Muscle of back (tissue), 13 donors: ENCODE measurements at places on chromosomes 11 and 22.

DNA sequence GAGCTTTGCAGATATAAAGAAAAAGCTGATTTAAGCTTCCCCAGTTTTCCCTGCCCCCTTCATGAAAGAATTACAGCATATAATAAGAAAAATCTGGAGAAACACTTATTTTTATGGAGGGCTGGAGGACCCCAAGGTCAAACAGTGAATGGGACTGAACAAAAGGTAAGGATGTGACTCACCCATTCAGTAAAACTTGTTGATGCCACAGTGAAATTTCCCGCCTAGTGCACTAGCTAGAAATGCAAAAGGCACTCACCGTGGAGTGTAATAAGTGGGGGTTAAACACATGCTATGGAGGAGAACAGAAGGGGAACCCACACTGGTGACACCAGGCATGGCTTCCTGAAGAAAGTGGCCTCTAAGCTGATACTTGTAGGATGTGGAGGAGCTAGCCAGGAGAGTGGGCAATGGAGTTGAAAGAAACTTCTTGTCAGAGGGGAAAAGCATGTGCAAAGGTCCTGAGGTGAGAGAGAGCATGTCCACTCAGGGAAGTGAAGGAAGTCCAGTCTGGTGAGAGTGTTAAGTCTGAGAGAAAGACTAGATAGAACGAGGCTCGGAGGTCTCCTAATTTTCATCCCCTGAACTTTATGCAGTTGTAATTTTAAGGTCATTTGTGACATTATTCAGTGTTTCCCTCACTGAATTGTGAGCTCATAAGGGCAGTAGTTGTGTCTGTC is 77.1 kb downstream of the MIAT start:
- no peak for DNase-seq

GRCh38 chr11:47051217-47051616 is 114.7 kb downstream of the CSTPP1 start:
- peak; percentile 86 for DNase-seq

GRCh38 chr11:67262731-67263675 is 3.3 kb upstream of the GRK2 start:
- peak; percentile 87 for DNase-seq

- DNase-seq, result no peak
Measured at GRCh38 chr22:38653741-38654140, 2.5 kb downstream of the FAM227A start.

DNA sequence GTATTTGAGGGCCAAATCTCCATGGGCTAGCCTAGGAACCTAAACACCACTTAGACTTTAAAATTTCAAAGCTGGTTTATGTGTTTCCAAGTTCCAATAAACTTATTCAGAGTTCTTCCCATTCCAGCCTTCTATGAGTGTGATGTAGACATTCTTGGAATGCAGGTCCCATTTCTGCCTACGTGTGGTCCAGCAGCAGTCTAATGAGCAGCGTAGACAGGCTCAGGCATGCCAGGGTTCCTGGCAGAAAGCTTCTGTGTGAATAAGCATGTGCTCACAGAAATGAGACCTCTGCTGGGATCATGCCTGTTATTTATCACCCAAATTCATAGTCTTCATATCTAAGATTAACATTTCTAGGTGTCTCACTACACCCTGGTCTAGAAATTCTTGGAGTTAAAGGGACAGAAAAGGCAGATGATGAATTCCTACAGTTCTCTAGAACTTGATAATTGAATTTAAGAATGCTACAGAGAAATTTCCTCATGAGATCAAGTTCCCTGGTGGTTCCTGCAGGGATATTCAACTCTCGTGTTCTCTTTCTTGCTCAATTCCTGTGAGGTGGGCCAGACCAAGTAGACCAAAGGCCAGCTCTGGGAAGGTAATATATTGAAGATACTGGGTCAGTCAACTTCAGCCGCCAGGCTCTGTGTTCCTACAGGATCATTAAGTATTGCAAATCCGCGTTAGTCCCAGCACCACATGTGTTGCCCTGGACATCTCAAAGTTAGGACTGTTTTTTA is 17.6 kb downstream of the RNF185 start:
- DNase-seq, result no peak

DNA sequence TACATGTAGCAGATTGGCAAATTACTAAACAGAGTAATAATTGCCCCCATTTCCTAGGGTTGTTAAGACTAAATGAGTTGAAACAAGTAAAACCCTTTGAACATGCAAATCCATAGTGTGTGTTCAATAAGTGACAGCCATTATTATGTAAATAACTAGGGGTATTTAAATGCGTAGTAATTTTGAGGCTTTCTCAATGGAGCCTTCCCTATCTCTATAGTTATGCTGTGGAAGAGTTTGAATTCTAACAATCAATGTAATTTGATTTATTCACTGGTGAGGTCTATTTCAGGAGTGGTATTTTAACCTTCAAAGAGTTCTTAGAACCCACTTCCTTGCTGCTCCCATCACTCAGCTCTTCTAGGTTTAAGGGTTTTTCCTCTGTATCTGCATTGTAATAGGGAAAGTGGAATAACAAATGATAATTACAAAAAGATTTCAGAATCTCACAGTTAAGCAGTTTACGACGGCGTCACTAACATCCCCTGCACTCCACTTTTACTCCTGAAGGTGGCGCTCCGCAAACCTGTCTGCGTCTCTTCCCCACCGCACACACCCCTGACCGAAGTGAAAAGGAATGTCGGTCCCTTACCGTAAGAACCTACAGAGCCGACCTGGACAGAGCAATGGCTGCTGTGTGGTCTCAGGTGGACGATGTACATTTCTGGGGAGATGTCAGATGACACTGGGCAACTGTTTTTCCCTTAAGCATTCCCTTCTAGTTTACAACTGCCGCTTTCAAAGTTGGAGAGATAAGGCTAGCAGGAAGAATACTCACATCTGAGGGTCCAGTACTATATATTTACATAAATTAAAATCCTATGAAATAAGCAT is 80.8 kb downstream of the ZC3H12C start:
- DNase-seq, result peak; percentile 46

DNA sequence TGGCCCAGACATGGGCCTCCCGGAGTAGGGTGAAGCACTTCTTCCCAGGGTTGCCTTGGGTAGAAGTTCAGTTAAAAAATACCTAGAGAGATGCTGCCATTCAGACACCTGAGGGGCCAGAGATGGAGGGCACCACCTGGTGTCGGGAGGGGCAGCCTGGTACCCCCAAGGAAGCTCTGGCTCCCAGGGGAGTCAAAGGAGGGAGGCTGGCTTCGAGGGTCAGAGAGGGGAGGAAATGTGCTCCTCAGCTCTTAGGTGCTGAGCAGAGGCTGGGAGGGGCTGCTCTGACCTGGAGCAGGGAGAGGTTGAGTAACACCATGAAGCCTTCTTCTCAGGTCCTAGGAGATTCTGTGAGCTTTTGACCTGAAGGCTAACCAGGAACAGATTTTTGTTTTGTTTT is 1.1 kb downstream of the USP35 start:
- no peak for DNase-seq

- no peak for DNase-seq
Measured at GRCh38 chr11:112968941-112969713, 7.9 kb downstream of the NCAM1 start.

DNA sequence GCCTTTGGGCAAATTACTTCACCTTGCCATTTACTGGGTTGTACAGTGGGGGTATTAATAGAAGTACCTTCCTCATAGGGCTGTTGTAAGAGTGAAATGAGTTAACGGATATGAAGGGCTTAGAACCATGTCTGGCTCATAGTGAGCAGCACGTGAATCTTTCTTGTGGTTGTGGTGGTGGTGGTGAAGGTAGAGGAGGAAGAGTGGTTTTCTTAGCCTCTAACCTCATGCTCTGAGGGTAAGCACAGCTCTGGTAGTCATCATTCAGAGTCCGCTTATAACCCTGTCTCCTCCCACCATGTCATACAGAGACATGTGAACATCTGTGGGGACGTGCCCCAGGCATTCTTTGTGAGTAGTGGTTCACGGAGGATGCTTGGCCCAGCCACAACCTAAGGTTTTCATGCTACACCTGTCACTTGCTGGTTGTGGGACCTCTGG is 43.6 kb downstream of the TEAD1 start:
- no peak for DNase-seq

DNA sequence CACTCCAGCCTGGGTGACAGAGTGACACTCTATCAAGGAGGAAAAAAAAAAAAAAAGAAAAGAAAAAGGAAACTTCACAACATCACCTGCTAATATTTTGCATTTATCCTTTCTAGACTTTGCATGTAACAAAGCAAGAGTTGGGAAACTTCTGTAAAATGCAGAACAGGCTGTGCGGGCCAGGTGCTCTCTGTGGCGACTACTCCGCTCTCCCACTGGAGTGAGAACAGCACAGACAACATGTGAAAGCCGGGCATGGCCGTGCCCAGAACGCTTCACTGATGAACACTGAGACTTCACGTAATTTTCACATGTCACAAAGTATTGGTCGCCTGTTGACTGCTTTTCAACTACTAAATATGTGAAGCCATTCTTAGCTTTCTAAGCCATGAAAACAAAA is 15.5 kb upstream of the TESMIN start:
- no peak for DNase-seq

DNA sequence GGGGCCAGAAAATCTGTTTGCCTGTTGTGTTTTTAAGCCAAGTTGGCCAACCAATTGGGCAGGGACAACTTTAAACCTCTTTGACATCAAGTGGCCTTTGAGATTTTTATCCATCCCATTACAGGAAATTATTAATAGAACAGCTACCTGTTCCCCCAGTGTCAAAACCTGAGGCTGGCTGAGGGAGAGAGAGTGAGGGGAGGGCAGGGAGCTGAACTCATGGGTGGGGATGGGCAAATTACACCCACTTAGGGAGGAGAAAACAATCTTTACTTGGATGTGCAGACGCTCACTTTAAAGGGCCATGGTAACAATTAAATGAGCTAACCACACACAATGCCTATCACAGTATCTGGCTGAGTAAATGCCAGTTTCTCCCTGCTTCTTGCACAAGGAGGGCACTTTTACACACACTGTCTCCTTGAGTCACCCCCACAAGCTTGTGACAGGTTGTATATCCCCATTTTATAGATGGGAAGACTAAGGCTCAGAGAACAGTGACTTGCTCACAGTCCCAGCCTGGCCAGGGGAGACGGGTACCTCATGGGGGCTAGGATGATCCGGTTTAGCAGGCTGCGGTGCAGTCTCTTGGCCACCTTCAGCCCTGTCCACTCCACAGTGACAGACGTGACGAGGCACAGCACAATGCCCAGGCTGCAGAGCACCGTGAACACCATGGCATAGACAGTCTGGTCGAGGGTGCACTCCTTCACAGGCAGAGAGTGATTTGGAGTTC is 17.8 kb upstream of the KCNJ11 start:
- no peak for DNase-seq

DNA sequence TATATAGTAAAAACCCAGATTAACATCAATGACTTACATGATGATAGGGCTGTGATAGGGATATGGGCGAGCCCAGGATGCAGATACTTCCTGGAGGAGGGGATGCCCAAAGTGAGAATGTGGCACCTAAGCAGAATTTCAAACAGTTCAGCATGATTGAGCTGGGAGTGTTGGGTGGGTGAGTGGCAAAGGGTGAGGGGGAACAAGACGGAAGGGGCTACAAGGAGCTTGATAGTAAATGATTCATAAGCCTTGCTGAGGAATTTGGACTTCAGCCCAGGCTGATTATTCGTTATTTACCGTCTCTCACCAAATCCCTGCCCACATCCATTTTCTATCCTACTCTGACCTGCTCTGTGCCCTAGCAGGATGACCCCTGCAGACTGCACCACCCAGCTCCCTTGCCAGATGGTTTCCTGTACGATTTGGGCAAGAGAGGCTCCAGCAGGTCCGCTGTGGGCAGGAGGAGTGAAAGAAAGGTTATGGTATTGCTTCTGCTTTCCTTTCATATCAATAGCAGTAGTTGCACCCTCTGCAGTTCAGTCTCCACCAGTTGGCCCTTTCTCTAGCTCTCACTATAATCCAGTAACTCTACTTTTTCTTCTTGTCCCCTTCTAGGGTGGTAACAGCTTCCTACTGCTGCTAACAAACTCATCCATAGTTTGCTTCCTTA is 30.3 kb upstream of the SIK2 start:
- no peak for DNase-seq

DNA sequence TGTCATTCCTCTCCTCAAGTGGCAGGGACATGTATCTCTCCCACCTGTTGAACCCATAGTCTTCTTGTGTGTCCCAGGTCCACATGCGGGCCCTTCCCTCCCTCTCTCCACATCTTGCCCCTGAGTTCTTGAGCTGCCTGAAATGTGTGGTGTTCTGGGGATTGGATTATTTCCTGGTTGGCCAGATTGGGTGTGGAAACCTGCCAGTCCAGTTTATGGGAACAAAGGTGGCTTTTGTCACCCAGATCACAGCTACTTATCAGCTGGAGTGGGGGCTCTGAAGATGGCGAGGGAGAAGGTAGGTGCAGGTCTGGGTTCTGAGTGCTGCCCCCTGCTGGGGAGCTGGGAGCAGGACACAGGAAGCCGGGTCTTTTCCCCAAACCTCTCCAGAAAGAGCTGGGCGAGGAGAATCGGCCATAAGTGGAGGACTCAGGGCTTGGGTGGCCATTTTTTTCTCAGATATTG is 14.2 kb downstream of the DTX4 start:
- DNase-seq, result no peak

DNA sequence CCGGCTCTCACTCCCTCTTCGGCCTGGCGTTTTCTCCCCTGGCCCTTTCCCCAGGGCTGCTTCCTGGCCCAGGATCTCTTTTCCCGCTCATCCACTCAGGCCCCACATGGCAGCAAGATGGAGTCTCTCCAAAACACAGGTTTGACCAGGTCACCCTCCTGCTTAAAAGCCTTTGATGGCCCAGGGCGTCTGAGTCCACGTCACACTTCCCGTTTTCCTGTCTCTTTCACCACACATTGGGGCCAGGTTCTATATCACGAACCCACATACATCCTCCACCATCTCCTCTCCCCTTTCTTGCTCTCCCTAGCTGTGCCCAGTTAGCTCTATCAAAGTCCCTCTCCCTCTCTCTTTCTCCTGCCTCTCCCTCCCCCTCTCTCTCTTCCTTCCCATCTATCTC is 7.8 kb upstream of the LRRC32 start:
- DNase-seq, result no peak

DNA sequence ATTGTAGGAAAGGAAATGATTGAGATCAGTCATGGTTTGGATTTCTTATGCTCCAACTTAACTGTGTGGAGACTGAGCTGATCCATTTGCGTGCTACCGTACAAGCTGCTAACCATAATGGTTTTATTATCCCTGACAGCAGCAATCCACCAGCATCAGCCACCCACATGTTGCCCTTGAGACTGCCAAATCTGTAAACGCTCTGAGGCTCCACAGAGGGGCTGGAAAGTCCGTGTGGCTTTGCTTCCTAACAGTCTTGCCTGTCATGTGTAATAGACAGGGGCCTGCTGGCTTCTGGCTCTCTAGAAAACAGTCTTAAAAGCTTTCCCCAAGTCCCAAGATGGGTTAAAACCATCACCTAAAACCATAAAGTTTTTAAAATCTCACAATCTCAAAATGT is 30.1 kb downstream of the ATG16L2 start:
- DNase-seq, result no peak
